ENCODE measurements at places on chromosomes 12 and 14. TPM values are rescaled to one million over a fixed set of nuclear protein-coding genes. Genes with fewer than 3 reads are reported as not detected.

TRMT5 gene
- 17.8 TPM for total RNA-seq

- no peak overlapping the region for H3K27ac ChIP-seq
- DNase-seq = peak; percentile 66
- no peaks in the 10 kb centered on the region for H3K4me1 ChIP-seq
- H3K27me3 ChIP-seq = peaks cover 5% of the 10 kb centered on the region
- no peaks in the 10 kb centered on the region for H3K36me3 ChIP-seq
Measured at GRCh38 chr12:3303410-3304136, 187.4 kb upstream of the PRMT8 start.

- H3K4me3 ChIP-seq = no peak overlapping the region
- H3K27me3 ChIP-seq = no peaks in the 10 kb centered on the region
- no peak overlapping the region for H3K27ac ChIP-seq
- H3K4me1 ChIP-seq = peaks cover 17% of the 10 kb centered on the region
- H3K36me3 ChIP-seq = no peaks in the 10 kb centered on the region
Measured at GRCh38 chr12:2833327-2833726, 1.5 kb downstream of the NRIP2 start.

GRCh38 chr12:130966443-130967030 is 12.8 kb downstream of the ADGRD1 start:
- H3K27ac ChIP-seq = no peak overlapping the region
- no peaks in the 10 kb centered on the region for H3K36me3 ChIP-seq
- DNase-seq = no peak
- no peaks in the 10 kb centered on the region for H3K27me3 ChIP-seq

DNA sequence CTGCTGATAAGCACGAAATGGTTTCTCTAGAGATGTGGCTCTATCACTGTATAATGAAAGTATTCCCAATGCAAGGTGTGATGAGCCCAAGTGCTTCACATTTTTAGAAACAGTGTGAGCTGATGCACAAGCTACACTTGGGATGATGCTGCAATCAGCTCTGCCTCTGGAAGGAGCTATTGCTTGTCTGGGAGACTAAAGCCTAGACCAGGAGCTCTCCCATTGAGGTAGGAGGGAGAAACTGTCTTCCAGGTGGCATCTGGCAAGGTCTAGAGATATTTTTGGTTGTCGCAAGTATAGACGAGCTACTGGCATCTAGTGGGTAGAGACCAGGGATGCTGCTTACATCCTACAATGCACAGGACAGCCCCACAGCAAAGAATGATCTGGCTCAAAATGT is 42.0 kb downstream of the HECTD4 start:
- DNase-seq = no peak
- no peak overlapping the region for H3K4me3 ChIP-seq
- no peak overlapping the region for H3K27ac ChIP-seq
- no peaks in the 10 kb centered on the region for H3K27me3 ChIP-seq
- H3K4me1 ChIP-seq = peaks cover 7% of the 10 kb centered on the region

DNA sequence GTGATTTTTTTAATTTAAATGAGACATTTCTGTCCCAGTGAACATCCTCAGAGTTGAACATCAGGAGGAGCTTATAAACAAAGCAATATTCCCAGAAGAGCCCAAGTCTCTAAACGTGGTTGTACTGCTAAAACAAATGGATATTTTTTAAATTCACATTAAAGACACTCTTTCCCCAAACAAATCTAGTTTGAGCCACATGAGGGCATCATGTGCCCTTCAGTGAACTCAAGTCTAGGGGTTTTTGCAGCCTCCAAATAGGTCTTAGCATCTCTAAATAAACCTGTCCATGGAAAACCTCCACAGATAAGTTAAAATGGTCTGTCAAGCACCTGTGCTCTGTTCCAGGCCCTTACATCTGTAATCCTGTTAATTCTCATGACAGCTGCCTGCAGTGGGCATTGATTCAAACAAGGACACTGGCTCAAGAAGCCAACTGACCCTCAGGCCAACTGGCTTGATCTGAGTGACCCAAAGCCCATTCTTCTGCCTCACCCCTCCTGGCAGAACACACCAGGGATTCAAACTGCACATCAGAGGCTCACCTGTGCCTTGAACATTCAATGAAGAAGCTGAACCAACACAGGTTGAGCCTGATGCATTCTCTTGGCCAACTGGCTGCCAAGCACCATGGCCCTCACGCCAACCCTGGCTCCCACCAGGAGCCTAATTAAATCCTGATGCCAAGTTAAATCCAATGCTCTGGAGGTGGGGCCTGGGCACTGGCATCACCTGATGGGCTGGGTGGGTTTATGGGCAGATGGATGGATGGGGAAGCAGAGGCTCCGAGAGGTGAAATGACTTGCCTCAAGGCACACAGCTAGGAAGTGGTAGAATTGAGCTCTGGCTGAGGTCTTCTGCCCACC is 8.6 kb downstream of the ISCU start:
- no peak overlapping the region for H3K4me3 ChIP-seq
- H3K36me3 ChIP-seq = no peaks in the 10 kb centered on the region
- H3K4me1 ChIP-seq = no peaks in the 10 kb centered on the region
- H3K27ac ChIP-seq = no peak overlapping the region
- peak; percentile 61 for DNase-seq

DNA sequence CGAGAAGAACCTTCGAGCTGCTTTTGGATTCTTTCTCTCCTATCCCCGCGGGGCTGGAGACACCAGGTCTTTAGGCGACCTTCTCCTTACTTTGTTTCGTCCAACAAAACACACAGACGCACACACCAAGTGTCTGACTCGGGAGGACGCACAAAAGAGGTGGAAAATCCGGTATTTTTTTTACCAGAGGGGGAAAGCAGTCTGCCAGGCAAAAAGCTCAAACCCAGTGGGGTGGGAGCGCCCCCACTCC is 2.1 kb downstream of the SIX4 start:
- H3K27ac ChIP-seq = no peak overlapping the region
- no peaks in the 10 kb centered on the region for H3K27me3 ChIP-seq
- peaks cover 20% of the 10 kb centered on the region for H3K4me1 ChIP-seq
- H3K4me3 ChIP-seq = peak overlapping the region; percentile 67
- H3K36me3 ChIP-seq = peaks cover 12% of the 10 kb centered on the region

- no peaks in the 10 kb centered on the region for H3K27me3 ChIP-seq
- no peaks in the 10 kb centered on the region for H3K36me3 ChIP-seq
- DNase-seq = no peak
- no peak overlapping the region for H3K27ac ChIP-seq
- no peaks in the 10 kb centered on the region for H3K4me1 ChIP-seq
Measured at GRCh38 chr14:69318241-69318640, 58.3 kb downstream of the GALNT16 start.

DNA sequence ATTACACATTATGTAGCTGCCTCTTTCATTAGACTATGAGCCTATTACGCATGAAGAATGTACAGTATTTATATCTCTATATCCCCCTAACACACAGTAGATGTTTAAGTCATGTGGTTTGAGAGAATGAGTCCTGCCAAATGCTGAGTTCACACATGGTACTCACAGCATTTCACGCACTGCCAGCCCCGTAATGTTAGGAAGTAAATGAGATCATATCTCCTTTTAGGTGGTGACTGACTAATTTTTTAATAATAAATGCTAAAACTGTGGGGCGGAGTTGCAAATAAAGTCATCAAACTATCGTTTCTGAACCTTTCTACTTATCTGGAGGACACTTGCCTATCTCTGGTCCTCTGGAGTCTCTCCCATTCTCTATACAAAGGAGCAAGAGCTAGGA is 343.8 kb downstream of the ADAMTS20 start:
- H3K27me3 ChIP-seq = no peaks in the 10 kb centered on the region
- no peak overlapping the region for H3K4me3 ChIP-seq
- no peak overlapping the region for H3K27ac ChIP-seq
- H3K4me1 ChIP-seq = no peaks in the 10 kb centered on the region
- no peaks in the 10 kb centered on the region for H3K36me3 ChIP-seq

Data from neural progenitor cell (in vitro differentiated cells).